GM12878 (cell line): ENCODE measurements at places on chromosomes 5 and 9. TPM values are rescaled to one million over a fixed set of nuclear protein-coding genes. Genes with fewer than 3 reads are reported as not detected.

The ZDHHC11 gene
- total RNA-seq: 0.61 and 1.4 TPM in 2 replicates

The C9orf50 gene
- not detected in 2 replicates for total RNA-seq

GRCh38 chr9:35490155-35490909 lies 421 bp downstream of the RUSC2 start:
- H3K27me3 ChIP-seq: peaks cover 4% of the 10 kb centered on the region; the same call in 1 of the 2 replicates
- H3K4me1 ChIP-seq: no peaks in the 10 kb centered on the region
- peak overlapping the region; percentile 50; the same call in 1 of the 2 replicates for H3K4me3 ChIP-seq
- H3K27ac ChIP-seq: no peak overlapping the region
- no peaks in the 10 kb centered on the region for H3K36me3 ChIP-seq

GRCh38 chr5:177301503-177302165 lies 1.9 kb downstream of the RAB24 start:
- peaks cover 3% of the 10 kb centered on the region for H3K36me3 ChIP-seq
- peaks cover 42% of the 10 kb centered on the region for H3K4me1 ChIP-seq
- H3K4me3 ChIP-seq: peak overlapping the region; percentile 75; the same call in 1 of the 2 replicates
- no peaks in the 10 kb centered on the region for H3K27me3 ChIP-seq

GRCh38 chr5:148107608-148108007 lies 43.8 kb downstream of the SPINK5 start:
- no peak overlapping the region for H3K27ac ChIP-seq
- no peaks in the 10 kb centered on the region for H3K4me1 ChIP-seq
- no peak for DNase-seq
- no peak overlapping the region for H3K4me3 ChIP-seq
